Activated naive CD8-positive, alpha-beta T cell treated with anti-CD3 and anti-CD28 coated beads, Interleukin-2, amount 10 ng/mL, durations not matched to agents 7 days and 5 days (primary cell): ENCODE measurements at places on chromosomes 4 and X. TPM values are rescaled to one million over a fixed set of nuclear protein-coding genes. Genes with fewer than 3 reads are reported as not detected.

The CFAP47 gene
- not detected for total RNA-seq

The KLF8 gene
- 2.9 TPM for total RNA-seq

The SPP1 gene
- 19.4 TPM for total RNA-seq

The WWC2 gene
- total RNA-seq = 1.2 TPM

The TMEM31 gene
- not detected for total RNA-seq

The DMD gene
- not detected for total RNA-seq

GRCh38 chrX:47148946-47149345 is 3.9 kb downstream of the RBM10 start:
- DNase-seq = no peak
- peaks cover 21% of the 10 kb centered on the region for H3K36me3 ChIP-seq
- no peak overlapping the region for H3K27ac ChIP-seq

DNA sequence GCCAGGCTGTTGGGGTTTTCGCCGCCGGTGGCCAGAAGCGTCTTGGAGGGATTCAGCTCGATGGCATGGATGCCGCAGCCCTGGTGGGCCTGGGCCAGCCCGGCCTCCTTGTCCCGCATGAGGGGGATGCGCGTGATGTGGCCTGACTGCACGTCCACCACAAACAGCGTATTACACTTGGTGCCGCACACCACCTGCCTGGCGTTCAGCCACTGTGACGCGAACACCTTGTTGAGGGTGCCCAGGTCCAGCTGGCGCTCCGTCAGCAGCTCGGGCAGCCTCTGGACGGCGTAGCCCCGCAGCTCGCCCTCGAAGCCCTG is 728 bp downstream of the DCAF12L2 start:
- no peaks in the 10 kb centered on the region for H3K4me1 ChIP-seq
- H3K27me3 ChIP-seq = peaks cover 2% of the 10 kb centered on the region
- DNase-seq = no peak
- H3K36me3 ChIP-seq = no peaks in the 10 kb centered on the region
- H3K27ac ChIP-seq = no peak overlapping the region

GRCh38 chr4:87375719-87376291 is 15.2 kb downstream of the HSD17B11 start:
- H3K27ac ChIP-seq = no peak overlapping the region
- H3K4me3 ChIP-seq = no peak overlapping the region
- H3K36me3 ChIP-seq = peaks cover 9% of the 10 kb centered on the region
- H3K4me1 ChIP-seq = peaks cover 2% of the 10 kb centered on the region

DNA sequence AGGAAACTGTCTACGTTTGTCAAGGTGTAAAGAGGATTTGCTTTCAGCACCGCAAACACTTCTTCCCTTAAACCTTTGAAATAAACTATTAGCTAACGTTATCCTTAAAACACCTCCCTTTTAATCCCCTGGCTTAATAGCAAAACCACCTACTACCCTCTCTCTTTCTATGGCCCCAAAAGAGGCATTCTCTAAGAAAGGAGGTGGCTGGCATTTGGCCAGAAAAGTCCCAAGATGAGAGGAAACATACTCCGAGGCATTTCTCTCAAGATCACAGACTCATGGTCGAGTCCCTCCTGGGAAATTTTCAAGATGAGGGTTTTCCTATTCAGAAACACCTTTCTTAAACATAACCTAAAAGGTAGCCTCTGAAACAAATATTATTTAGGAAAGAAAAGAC is 60.6 kb upstream of the VCX3B start:
- no peaks in the 10 kb centered on the region for H3K27me3 ChIP-seq
- no peak overlapping the region for H3K4me3 ChIP-seq
- no peaks in the 10 kb centered on the region for H3K36me3 ChIP-seq
- DNase-seq = no peak
- H3K4me1 ChIP-seq = no peaks in the 10 kb centered on the region

DNA sequence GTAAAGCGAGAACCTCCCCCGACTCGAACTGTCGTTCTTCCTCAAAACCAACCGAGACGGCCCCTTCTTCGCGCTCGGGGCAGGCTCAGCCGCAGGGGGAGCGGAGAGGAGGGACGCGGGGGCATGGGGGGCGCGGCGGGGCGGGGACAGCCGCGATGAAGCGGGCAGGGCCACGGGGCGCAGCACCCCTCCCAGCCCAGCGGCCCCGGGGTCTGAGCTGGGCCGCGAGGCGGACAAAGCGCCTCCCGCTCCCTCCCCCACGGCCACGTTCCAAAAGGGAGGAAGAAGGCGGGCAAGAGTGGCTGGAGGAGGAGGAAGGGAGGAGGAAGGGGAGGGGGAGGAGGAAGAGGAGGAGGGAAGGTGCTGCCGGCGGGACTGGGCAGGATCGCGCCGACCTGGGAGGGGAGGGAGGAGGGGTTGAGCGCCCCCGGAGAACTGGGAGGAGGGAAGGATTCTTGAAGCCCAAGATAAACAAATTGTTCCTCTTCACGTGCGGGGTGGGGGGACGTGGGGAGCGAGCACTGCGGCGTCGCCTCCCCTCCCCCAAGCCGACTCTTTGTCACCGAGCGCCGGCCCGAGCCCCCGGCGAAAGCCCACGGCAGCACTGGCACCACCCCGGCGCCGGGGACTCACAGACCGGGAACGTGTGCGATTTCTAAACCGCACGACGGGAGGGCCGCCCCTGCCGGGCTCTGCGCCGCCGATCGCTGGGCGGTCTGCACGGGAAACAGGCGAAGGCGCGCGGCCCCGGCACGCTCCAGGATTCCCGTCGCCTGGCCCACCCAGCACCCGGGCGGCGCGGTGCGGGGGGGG is 2.9 kb downstream of the MAML3 start:
- no peaks in the 10 kb centered on the region for H3K36me3 ChIP-seq
- DNase-seq = peak; percentile 79
- peak overlapping the region; percentile 93 for H3K27ac ChIP-seq
- H3K27me3 ChIP-seq = peaks cover 8% of the 10 kb centered on the region
- H3K4me3 ChIP-seq = peak overlapping the region; percentile 96

GRCh38 chrX:42054256-42054655 is 130.9 kb upstream of the CASK start:
- H3K27ac ChIP-seq = no peak overlapping the region
- H3K36me3 ChIP-seq = no peaks in the 10 kb centered on the region
- DNase-seq = no peak
- no peaks in the 10 kb centered on the region for H3K27me3 ChIP-seq

DNA sequence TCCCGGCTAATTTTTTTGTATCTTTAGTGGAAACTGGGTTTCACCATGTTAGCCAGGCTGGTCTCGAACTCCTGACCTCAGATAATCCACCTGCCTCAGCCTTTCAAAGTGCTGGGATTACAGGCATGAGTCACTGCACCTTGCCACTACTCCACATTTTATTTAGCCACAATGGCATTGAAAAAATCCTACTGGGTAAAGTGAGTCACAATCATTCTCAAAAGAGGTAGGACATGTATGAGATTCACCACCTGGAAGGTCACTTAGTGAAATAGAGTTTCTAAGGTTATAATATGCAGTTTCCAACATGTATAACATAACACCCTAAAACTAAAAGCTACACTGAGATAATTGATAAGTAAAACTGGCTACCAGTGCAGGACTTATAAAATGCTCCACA is 159.2 kb downstream of the BTC start:
- H3K27me3 ChIP-seq = peaks cover 16% of the 10 kb centered on the region
- H3K27ac ChIP-seq = no peak overlapping the region
- H3K4me1 ChIP-seq = peaks cover 8% of the 10 kb centered on the region
- no peaks in the 10 kb centered on the region for H3K36me3 ChIP-seq
- DNase-seq = no peak

DNA sequence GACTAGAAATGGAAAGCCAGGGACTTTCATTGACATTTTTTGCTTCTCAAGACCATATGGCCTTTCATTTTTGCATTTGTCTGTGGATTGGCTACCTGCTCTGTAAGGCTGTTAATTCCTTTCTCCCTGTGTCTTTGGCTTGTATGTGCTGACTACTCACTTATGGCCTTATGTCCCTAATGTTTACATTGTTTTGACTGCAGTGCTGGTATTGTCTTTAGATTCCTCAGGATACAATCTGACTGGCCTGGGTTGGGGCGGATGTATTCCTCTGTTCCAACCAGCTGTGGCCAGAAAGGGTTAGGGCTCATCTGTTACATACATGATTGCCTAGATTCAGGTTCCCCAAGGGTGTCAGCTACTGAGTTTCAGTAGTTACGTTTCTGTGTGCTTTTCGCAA is 108.1 kb downstream of the RAPGEF2 start:
- H3K4me3 ChIP-seq = no peak overlapping the region
- no peak overlapping the region for H3K27ac ChIP-seq
- DNase-seq = no peak
- peaks cover 18% of the 10 kb centered on the region for H3K4me1 ChIP-seq

GRCh38 chrX:42748067-42748850 is 29.7 kb downstream of the PPP1R2C start:
- no peaks in the 10 kb centered on the region for H3K4me1 ChIP-seq
- peaks cover 1% of the 10 kb centered on the region for H3K27me3 ChIP-seq
- H3K36me3 ChIP-seq = peaks cover 3% of the 10 kb centered on the region
- no peak for DNase-seq

DNA sequence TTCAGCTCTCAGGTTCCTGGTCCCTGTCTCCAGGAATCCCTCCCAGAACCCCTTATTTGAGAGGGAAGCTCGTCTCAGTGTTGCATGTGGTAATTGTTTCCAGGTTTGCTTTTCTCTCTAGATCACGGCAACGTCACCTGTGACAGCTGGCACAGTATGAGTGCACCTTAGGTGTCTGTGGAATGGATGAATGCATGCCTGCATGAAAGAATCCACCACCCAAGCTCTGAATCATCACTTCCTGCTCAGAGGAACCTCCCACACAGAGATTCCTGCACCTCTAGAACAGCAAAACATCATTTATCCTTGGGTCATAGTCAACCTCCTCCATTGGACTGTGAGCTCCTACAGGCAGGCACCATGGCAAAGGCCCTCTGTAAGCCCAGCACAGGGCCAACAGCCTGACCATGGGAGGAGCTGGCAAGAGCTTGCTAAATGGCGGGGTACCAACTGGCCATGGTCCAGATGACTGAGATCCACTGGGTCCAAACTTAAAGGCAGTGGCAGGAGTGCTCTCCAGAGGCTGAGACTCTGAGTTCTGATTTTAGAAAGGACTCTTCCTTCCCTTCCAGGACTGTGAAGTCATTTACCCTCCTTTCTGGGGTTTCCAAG is 116.2 kb downstream of the SLC2A9 start:
- H3K4me1 ChIP-seq = peaks cover 4% of the 10 kb centered on the region
- H3K4me3 ChIP-seq = no peak overlapping the region
- H3K36me3 ChIP-seq = no peaks in the 10 kb centered on the region
- H3K27me3 ChIP-seq = peaks cover 3% of the 10 kb centered on the region

GRCh38 chrX:70921709-70922352 is 9.1 kb downstream of the SLC7A3 start:
- DNase-seq = no peak
- H3K27me3 ChIP-seq = peaks cover 2% of the 10 kb centered on the region
- peaks cover 5% of the 10 kb centered on the region for H3K4me1 ChIP-seq
- no peaks in the 10 kb centered on the region for H3K36me3 ChIP-seq

- H3K4me3 ChIP-seq = no peak overlapping the region
- no peaks in the 10 kb centered on the region for H3K4me1 ChIP-seq
- no peaks in the 10 kb centered on the region for H3K36me3 ChIP-seq
These were observed 775.4 kb downstream of the STPG2 start for GRCh38 chr4:97367878-97368277.

GRCh38 chr4:6734165-6734786 is 18.3 kb downstream of the BLOC1S4 start:
- H3K4me3 ChIP-seq = no peak overlapping the region
- H3K27ac ChIP-seq = no peak overlapping the region
- peaks cover 10% of the 10 kb centered on the region for H3K27me3 ChIP-seq
- no peak for DNase-seq

- H3K27ac ChIP-seq = peak overlapping the region; percentile 79
- peaks cover 5% of the 10 kb centered on the region for H3K36me3 ChIP-seq
- peak overlapping the region; percentile 52 for H3K4me3 ChIP-seq
- DNase-seq = no peak
- no peaks in the 10 kb centered on the region for H3K27me3 ChIP-seq
These were observed 8.2 kb upstream of the CNOT6L start for GRCh38 chr4:77827343-77827742.

- H3K4me3 ChIP-seq = peak overlapping the region; percentile 81
- DNase-seq = no peak
- peaks cover 10% of the 10 kb centered on the region for H3K36me3 ChIP-seq
- no peaks in the 10 kb centered on the region for H3K27me3 ChIP-seq
These were observed 41.8 kb upstream of the HS3ST1 start for GRCh38 chr4:11470438-11471045.
